ENCODE measurements at places on chromosomes 7 and 10. TPM values are rescaled to one million over a fixed set of nuclear protein-coding genes. Genes with fewer than 3 reads are reported as not detected.

DNA sequence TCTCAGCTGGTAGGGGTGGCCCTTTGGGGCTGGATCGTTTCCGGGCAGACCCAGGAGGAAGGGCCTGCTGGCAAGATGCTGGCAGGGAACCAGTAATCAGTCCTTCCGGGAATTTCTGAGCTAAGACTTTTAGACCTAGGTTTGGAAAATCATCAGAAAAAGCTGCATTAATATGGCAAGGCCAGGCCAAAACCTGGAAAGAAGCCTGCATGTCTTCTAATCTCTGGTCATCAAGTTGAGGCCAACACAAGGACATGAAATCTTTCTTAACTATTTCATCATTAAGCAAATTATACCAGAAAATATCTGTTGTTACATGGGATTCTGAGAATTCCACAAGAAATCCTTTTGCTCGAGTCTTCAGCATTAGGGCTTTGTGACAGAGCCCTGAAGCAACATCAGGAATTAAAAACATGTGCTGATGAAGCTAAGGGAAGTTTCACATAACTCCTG lies 19.9 kb downstream of the CPA1 start:
- no peak for DNase-seq
- peak overlapping the region; percentile 11 for H3K27ac ChIP-seq
- no peak overlapping the region for H3K4me3 ChIP-seq
- no peaks in the 10 kb centered on the region for H3K4me1 ChIP-seq
- peaks cover 9% of the 10 kb centered on the region for H3K36me3 ChIP-seq
- H3K27me3 ChIP-seq: no peaks in the 10 kb centered on the region

ITPRID1 gene
- total RNA-seq: not detected

FAM241B gene
- 1.2 TPM for total RNA-seq

DNA sequence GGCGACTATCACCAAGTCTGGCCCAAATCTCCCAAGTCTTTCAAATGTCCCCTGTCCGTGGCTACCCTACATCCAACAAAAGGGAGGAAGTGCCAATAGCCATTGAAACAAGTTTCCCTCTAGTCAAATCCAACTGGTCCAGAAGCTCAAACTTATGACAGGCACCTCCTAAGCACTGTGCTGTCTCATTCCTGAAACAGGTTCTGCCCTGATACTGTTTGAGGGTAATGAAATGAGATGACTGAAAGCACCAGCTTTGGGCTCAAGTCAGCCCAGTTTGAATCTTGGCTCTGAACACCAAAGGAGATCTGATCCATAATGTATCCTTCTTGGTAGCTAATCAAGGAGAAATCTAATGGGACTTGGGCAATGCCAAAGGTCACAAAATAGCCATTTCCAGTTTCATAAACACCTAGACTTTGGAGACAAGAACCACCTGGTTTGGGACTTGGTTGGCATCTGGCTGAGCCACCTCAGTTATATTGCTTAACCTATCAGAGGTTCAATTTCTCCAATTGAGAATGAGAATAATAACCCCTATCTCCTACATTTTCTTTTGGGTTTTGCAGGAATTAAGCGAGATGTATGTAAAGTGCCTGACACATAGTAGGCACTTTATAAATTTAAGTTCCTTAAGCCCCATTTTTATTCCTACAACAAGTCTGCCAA lies 34.7 kb upstream of the ARID5B start:
- H3K4me1 ChIP-seq: no peaks in the 10 kb centered on the region
- no peaks in the 10 kb centered on the region for H3K36me3 ChIP-seq
- DNase-seq: no peak
- no peak overlapping the region for H3K27ac ChIP-seq
- H3K4me3 ChIP-seq: no peak overlapping the region
